A549 treated with CpdA at 1 μM for 4 hours (cell line): ENCODE measurements at places on chromosomes 5 and 9. TPM values are rescaled to one million over a fixed set of nuclear protein-coding genes. Genes with fewer than 3 reads are reported as not detected.

Gene MLANA
- total RNA-seq = not detected in 5 replicates

Gene SQSTM1
- total RNA-seq = 1,418 to 2,161 TPM (median 1,454 TPM) in 5 replicates

Gene ANKRD55
- total RNA-seq = 0.03 to 0.09 TPM in 2 of 5 replicates, not detected in the others

Gene BHMT
- total RNA-seq = 0.13 TPM in 1 of 5 replicates, not detected in the others

Gene C9orf50
- not detected in 5 replicates for total RNA-seq

Gene SNCAIP
- 0.05 TPM in 1 of 5 replicates, not detected in the others for total RNA-seq

Gene PSIP1
- 48.3 to 71.0 TPM (median 56.8 TPM) in 5 replicates for total RNA-seq

Gene ITGA2
- total RNA-seq = 22.6 to 36.8 TPM (median 31.8 TPM) in 5 replicates

Gene NMUR2
- total RNA-seq = 0.03 to 0.06 TPM (median 0.06 TPM) in 3 of 5 replicates, not detected in the others

Gene ADAMTS16
- total RNA-seq = 1.5 to 1.7 TPM (median 1.7 TPM) in 5 replicates

Gene PCDHGA1
- total RNA-seq = 0.27 to 0.49 TPM (median 0.31 TPM) in 5 replicates

Gene CMYA5
- total RNA-seq = 0.10 to 0.24 TPM (median 0.22 TPM) in 5 replicates

Gene ORM1
- total RNA-seq = 0.07 to 0.18 TPM in 2 of 5 replicates, not detected in the others

Gene MELK
- total RNA-seq = 68.4 to 84.9 TPM (median 73.9 TPM) in 5 replicates

Gene FOXD4L5
- total RNA-seq = 0.05 to 0.12 TPM (median 0.06 TPM) in 3 of 5 replicates, not detected in the others

Gene MARCOL
- total RNA-seq = not detected in 5 replicates

Gene MYOT
- not detected in 5 replicates for total RNA-seq

Gene CKS2
- total RNA-seq = 356 to 464 TPM (median 434 TPM) in 5 replicates

Gene PCDHGA11
- total RNA-seq = 0.02 TPM in 1 of 5 replicates, not detected in the others

Gene KIF4B
- 0.01 to 0.02 TPM (median 0.02 TPM) in 3 of 5 replicates, not detected in the others for total RNA-seq

Gene NME5
- total RNA-seq = not detected in 5 replicates

Gene FOXI1
- not detected in 5 replicates for total RNA-seq
